CD4-positive, alpha-beta T cell (primary cell): ENCODE measurements at places on chromosomes 6 and 20. TPM values are rescaled to one million over a fixed set of nuclear protein-coding genes. Genes with fewer than 3 reads are reported as not detected.

The CFAP61 gene
- total RNA-seq: not detected

The SCRT2 gene
- total RNA-seq: not detected

The TTLL9 gene
- not detected for total RNA-seq

GRCh38 chr20:38186788-38187221 lies 21.7 kb upstream of the TGM2 start:
- no peak for DNase-seq

DNA sequence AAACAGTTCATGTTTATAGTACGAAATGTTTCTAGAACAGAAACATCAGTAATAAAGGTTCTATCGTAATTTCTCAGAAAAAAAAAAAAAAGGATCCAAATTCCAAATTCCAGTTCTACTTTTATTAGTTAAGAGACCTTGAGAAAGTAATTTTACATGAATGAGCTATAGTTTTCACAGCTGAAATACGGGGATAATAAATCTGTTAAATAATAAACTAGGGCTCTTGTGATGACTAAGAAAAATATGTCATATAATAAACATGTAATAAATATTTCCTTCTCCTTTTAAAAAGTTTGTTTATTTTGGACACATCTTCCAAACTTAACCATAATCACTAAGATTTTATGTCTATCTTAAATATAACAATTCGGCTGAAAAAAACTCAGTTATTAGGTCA lies 17.8 kb downstream of the RARS2 start:
- no peak for DNase-seq

GRCh38 chr6:106247293-106247692 lies 78.3 kb downstream of the ATG5 start:
- DNase-seq: no peak

- no peak for DNase-seq
These were observed 135.1 kb downstream of the CEP57L1 start for GRCh38 chr6:109230453-109230852.

- DNase-seq: no peak
These were observed 597.0 kb downstream of the HTR1B start for GRCh38 chr6:76866091-76866915.

GRCh38 chr20:23955896-23956295 lies 32.7 kb downstream of the GGTLC1 start:
- DNase-seq: no peak

DNA sequence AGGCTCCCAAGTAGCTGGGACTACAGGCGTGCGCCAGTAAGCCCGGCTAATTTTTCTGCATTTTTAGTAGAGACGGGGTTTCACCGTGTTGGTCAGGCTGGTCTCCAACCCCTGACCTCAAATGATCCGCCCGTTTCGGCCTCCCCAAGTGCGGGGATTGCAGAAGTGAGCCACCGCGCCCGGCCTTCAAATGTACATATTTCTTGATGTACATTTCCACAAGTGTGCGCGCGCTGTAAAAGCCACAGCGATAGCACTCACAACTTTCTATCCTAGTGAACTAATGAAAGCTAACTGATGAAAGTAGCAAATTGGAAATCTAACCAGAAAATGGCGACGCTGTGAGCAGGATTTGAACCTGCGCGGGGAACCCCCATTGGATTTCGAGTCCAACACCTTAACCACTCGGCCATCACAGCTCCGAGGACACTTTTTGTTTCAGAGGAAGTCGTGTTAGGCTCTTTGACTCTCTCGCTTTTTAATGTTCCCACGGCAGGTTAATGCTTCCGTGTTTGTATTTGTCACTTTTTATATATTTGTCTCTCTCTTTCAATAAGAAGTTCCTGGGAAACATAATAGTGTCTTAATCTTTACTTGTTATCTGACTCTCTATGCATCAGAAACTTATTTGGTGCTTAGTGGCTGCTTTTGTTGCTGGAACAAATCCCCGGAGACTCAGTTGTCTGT lies 199.4 kb upstream of the ZNF184 start:
- no peak for DNase-seq

GRCh38 chr6:107082045-107082444 lies 33.3 kb downstream of the BEND3 start:
- no peak for DNase-seq

DNA sequence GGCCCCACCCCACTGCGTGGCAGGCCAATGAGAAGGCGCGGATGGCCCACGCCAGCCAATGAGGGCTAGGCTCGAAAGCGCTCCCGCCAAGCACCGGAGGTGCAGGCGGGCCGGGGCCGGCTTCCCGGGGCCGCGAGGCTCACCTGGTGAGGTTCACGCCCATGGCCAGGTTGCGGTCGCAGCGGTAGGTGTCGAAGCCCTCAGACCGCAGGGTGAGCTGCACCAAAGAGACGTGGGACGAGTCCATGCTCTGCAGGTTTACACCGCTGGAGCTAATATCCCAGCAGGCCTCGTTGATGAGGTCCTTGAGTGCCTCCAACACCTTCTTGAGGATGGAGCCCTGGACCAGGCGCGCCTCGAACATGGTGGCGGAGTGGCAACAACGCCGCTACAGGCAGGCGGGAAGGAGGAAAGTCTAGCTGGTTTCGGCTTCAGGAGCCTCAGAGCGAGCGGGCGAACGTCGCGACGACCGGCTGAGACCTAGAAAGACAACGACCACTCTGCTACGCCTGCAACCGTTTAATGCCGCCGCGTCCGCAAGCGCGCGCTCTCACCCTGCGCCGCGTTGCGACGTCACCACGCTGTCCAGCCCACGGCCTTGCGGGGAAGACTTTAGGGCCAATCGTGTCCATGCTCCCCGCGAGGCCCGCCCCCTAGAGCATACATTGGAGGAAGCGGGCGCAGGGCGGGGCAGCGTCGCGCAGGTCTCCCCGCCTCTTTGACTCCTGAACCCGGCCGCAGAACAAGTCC lies at the start of gene PCNA:
TSS of gene PCNA (minus strand) at position 524 of the 750 bp plus-strand sequence. CDS start at position 364, 160 bp downstream.
- DNase-seq: peak; percentile 90

GRCh38 chr20:50027611-50028105 lies 44.9 kb downstream of the SNAI1 start:
- DNase-seq: no peak
